ENCODE measurements at places on chromosomes 7 and 10. TPM values are rescaled to one million over a fixed set of nuclear protein-coding genes. Genes with fewer than 3 reads are reported as not detected.

DNA sequence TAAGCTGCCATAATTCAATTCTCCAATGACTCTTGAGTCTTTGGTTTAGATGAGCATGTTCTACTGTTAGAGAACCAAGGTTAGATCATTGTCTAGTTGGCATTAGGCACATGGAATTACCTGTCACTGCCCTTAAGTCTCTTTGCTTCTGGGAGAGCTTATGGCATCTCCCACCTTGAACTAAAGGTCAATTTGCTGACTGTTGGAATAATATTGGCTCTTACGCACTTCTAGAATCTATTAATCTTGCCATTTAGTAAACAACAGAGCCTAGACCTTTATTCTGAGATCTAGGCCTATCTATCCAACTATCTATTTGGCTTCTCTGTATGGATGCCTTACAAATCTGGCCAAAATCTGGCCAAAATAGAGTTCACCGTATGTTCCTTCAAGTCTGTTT lies 232.0 kb downstream of the STK31 start:
- DNase-seq: no peak

DNA sequence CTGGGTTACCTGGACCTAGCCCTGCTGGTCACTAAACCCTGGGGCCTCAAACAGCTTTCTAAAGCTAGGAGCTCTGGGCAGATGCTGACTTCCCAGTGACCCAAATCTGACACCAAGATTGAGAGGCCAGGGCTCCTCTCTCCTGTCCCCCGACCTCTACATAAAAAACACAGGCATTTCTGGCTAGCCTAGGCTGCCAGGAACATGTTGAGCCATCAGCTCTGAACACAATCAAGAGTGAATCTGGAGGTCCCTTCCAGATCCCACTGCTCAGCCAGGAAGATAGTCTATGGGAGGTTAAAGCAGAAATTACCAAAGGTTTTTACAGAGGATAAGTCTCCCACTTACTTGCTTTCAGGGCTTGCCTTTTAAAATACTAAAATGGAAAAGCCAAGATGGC lies 22.1 kb upstream of the PDE1C start:
- no peak for DNase-seq

DNA sequence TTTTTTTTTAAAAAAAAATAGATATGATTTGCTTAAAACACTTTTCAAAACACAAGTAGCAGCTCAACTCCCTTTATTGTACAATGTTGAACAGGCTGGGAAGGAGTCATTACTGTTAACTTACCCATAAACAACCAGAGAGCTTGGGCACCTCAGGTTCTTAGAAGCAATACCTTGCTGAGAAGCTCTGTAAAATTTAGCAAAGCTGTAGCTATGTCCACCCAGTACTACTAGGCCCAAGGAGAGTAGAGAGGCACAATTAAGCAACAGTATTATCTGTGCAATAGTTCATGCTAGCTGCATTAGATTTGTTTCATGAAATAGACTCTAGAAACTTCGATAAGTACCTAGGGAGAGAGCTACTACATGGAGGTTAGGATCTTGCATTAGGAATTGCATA lies 32.0 kb downstream of the SEMA3A start:
- no peak for DNase-seq

GRCh38 chr10:93384006-93384405 lies 98.1 kb downstream of the MYOF start:
- no peak for DNase-seq

- DNase-seq: no peak
These were observed 147.3 kb downstream of the PFKFB3 start for GRCh38 chr10:6349846-6350535.

The MSMB gene
- not detected for total RNA-seq

GRCh38 chr7:99155211-99155610 lies 11.3 kb upstream of the SMURF1 start:
- no peak for DNase-seq

The FAS gene
- total RNA-seq: 30.7 TPM

DNA sequence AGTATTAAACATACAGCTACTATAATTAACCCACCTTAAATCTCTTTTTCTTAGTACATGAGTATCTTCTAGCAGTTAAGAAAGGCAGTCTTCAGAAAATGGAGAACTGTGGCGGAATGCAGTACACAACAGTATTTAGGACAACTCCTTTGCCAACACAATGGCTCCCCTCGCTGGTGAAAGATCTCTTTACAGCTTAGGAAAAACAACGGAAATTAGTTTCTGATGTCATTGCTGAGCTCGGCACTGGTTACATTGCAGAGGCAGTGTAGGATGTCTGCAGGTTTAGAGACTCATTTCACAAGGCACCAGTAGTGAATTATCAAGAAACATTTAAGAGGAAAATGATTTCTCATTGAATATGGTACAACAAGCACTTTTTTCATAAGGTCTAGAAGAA lies 43.4 kb downstream of the GLRX3 start:
- DNase-seq: no peak

The SPDYE8 gene
- not detected for total RNA-seq

DNA sequence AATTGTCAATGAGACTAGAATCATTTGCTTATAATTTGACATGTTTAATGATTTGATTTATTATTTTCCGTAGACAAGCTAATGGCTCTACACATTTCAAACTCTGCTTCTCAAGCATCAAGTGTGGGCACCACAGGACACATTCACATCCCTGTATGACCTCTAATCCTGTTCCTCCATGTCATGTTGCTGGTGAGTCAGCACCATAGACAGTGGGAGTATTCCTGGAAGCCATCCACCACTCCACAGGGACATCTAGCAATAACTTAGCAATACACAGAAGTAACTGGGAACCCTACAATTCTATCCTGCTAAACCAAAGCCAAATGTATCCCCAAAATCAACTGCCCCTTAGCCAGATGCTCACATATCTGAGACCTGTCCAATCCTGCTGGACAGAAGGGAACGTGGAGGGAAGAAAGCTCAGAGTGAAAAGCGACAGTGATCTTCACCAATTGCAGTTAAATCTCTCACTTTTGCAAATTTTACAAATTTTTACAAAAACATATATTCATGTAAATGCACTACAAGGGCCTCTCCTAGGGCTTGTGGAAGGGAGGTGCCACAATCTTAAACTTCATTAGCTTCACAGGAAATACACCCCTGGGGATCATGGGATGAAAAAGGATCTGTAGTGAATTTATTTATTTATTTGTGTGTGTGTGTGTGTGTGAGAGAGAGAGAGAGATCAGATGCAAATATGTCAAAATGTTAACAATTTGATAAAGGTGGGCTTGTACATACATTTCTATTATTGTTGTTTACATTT lies 126.5 kb downstream of the GFRA1 start:
- DNase-seq: no peak
